Sciatic nerve (tissue), 2 donors: ENCODE measurements at places on chromosomes 13 and 19. TPM values are rescaled to one million over a fixed set of nuclear protein-coding genes. Genes with fewer than 3 reads are reported as not detected.

GRCh38 chr13:49524740-49525501 lies 29.2 kb downstream of the PHF11 start:
- no peak for DNase-seq

Gene ONECUT3
- not detected for total RNA-seq

DNA sequence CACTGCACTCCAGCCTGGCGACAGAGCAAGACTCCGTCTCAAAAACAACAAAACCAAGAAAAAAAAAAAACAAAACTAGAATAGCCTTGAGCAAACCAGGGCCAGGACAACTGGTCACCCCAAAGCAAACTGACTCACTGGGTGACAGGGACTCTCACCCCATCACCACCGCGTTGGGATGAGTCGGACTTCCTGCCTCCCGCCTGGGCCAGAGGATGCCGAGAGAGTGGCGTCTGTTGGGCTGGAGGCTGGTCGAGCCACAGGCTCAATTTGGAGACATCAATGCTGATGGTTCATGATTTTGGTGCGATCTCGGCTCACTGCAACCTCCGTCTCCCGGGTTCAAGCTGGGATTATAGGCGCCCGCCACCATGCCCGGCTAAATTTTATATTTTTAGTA lies 11.6 kb downstream of the TMPRSS9 start:
- no peak for DNase-seq

DNA sequence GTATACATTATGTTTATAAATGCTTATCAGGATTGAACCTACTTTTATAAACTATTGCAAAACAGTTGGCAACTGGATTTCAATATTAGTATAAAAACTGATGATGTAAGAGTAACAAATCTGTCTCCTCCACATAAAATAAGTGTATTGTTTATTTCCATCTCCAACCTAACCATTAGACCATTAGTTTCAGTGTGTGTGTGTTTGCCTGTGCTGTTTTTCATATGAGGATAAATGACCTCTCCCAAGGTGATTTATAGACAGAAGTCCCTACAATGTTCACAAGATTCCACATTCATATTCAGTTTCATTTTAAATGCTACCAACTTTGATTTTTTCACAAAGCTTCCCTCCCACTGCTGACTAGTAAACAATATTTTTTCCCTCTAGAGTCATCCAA lies 871.6 kb downstream of the PCDH9 start:
- no peak for DNase-seq

Gene AKAP8L
- total RNA-seq: 109 TPM

Gene ADGRE3
- 1.9 TPM for total RNA-seq

Gene NBEA
- 16.3 TPM for total RNA-seq

Gene ZNF541
- 0.71 TPM for total RNA-seq

GRCh38 chr13:104975272-104975671 lies 1560.2 kb downstream of the EFNB2 start:
- no peak for DNase-seq

DNA sequence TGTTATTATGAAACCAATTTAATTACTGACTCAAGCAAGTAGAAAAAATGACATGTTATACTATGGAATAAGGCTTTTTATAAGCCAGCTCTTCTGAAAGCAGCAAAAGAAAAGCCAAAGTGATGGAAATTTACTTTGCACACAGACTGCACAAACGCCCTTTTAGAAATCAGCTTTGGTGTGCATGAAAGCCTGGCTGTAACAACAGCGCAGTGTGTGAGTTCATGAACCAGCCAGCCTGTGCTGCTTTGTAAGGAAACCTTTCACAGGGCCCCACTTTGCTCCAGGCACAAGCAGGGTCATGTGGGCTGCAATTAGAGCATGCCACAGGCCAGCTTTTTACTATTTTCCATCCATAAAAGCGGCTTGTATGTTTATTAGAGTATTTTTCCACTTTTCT lies 13.6 kb upstream of the IFT88 start:
- no peak for DNase-seq

DNA sequence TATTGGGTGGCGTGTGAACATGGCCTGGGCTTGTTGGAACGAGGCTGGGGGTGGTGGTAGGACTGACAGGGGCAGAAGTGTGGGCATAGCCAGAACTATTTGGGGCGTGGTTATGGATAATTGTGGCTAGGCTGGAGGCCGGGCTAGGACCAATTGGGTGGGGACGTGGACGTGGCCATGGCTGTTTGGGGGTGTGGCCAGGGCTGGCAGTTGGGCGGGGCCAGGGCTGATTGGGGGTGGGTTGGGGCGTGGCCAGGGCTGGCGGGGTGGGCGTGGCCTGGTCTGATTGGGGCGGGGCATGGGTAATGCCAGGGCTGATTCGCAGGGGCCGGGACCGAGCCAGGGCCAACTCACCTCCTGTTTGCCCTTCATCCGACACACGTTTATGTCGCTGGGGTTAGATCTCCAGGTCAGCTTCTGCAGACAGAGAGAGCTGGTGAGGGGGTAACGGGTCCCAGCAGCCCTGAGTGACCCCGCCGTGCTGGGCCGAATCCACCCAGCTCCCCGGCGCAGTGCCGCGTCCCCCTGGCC lies 2.8 kb downstream of the SEMA6B start:
- DNase-seq: no peak

GRCh38 chr13:73428706-73429105 lies 369.9 kb downstream of the KLF5 start:
- no peak for DNase-seq

DNA sequence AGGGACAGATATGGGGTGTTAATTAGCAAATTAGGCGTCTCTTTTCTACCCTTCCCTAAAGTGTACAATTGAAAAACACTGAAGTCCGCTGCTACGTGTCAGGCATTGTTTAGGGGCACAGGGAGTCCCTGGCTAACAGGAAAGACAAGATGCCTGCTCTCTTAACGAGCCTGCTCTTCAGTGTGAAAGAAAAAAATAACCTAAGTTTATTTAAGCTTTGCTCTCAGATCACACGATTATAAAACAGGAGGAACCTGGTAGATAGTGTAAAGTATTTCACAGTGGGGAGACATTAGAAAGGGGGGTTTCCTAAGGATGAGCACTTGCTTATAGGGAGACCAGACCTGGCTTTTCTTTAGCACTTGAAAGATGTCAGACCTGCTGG lies 38.7 kb downstream of the IGFL2 start:
- no peak for DNase-seq

GRCh38 chr13:94329754-94330551 lies 149.5 kb downstream of the DCT start:
- DNase-seq: no peak

DNA sequence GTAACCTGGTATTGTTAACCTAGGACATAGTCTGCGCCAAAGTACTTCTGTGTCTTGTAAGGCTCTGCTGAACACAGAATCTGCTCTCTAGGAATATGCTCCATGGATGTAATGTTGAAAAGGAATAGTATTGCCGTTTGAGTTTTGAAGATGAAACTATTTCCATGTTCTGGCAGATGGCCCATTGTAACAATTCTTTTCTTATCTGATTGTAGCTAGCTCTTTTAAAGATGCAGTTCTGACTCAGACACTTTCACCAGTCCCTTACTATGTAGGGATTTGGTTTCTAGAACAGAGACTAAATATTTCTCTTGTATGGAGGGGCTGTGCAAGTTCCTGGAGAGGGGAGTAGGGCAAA lies 185.6 kb downstream of the MTUS2 start:
- no peak for DNase-seq

DNA sequence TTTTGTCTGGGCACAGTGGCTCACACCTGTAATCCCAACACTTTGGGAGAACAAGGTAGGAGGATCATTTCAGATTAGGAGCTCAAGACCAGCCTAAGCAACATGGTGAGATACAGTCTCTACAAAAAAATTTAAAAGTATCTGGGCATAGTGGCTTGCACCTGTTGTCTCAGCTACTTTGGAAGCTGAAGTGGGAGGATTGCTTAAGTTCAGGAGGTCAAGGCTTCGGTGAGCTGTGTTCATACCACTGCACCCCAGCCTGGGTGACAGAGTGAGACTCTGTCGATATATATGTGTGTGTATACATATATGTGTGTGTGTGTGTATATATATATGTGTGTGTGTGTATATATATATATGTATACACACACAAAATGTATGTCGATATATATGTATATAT lies 833.0 kb downstream of the PCDH9 start:
- no peak for DNase-seq
